Testis (tissue), 5 donors: ENCODE measurements at places on chromosomes 11 and 22. TPM values are rescaled to one million over a fixed set of nuclear protein-coding genes. Genes with fewer than 3 reads are reported as not detected.

MMP1 gene
- 0.21 TPM for polyA plus RNA-seq

CFAP300 gene
- 98.0 TPM for polyA plus RNA-seq

OMP gene
- not detected for polyA plus RNA-seq

TECTA gene
- polyA plus RNA-seq, result 2.5 TPM

KLHL35 gene
- 15.4 TPM for polyA plus RNA-seq

BLID gene
- polyA plus RNA-seq, result not detected

WNT7B gene
- polyA plus RNA-seq, result 0.65 TPM

FOLR2 gene
- 37.3 TPM for polyA plus RNA-seq

MUC6 gene
- 1.5 TPM for polyA plus RNA-seq

APLNR gene
- 7.1 TPM for polyA plus RNA-seq

PRR5L gene
- polyA plus RNA-seq, result 8.1 TPM

ME3 gene
- polyA plus RNA-seq, result 26.7 TPM

GP1BB gene
- polyA plus RNA-seq, result not detected

BRSK2 gene
- polyA plus RNA-seq, result 24.7 TPM

CALCA gene
- polyA plus RNA-seq, result not detected

CCDC15 gene
- polyA plus RNA-seq, result 8.0 TPM

OSBP2 gene
- polyA plus RNA-seq, result 68.0 TPM

NAV2 gene
- polyA plus RNA-seq, result 3.9 TPM

SBF1 gene
- 239 TPM for polyA plus RNA-seq

BUD13 gene
- polyA plus RNA-seq, result 47.2 TPM

RPUSD4 gene
- 27.5 TPM for polyA plus RNA-seq

MRGPRX3 gene
- not detected for polyA plus RNA-seq

TIMP3 gene
- polyA plus RNA-seq, result 214 TPM

EXPH5 gene
- 1.3 TPM for polyA plus RNA-seq

TSKU gene
- polyA plus RNA-seq, result 25.9 TPM

OPCML gene
- polyA plus RNA-seq, result 2.7 TPM

SLN gene
- 31.6 TPM for polyA plus RNA-seq

OR6A2 gene
- not detected for polyA plus RNA-seq

PITPNB gene
- 41.9 TPM for polyA plus RNA-seq

ACRV1 gene
- 175 TPM for polyA plus RNA-seq

SHANK3 gene
- polyA plus RNA-seq, result 6.3 TPM
